CD4-positive, alpha-beta T cell treated with Interleukin-1 beta for 1 hour (primary cell): ENCODE measurements at places on chromosomes 12 and 14.
A peak's percentile ranks its signal among the peaks of the same experiment; 100 is the strongest.

DNA sequence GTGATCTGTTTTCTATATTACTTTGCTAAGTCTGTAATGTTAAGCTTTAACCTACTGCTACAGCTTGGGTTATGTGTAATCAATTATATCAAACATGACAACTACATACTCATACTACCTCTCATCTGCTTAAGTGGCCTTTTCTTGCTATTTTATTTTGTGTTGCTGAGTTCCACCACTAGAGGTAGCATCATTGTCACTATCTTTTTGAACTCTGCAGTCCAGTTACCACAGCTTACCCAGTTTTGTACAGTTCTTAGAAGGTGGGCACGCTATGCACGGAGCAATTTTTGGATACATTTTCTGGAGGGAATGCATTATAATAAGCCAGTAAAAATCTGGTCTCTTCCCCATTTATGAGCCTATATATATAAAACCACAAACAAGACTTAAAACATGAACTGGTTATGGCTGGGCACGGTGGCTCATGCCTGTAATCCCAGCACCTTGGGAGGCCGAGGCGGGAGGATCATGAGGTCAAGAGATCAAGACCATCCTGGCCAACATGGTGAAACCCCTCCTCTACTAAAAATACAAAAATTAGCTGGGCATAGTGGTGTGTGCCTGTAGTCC, 48.5 kb downstream of the SAV1 start:
- DNase-seq = peak; percentile 15

DNA sequence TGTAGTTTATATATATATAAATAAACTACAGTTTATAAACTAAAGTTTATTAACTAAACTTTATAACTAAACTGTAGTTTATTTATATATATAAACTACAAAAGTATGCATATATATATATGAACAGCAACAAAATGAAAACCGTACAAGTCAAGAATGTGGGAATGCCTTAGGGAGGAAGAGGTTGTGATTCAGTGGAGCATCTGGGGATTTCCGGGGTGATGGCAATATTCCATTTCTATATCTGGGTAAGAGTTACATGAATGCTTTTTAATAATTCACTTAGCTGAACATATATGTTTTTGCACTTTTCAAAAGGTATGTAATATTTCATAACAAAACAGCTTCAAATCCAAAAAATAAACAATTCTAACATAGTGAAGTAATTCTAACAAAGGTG, 30.1 kb upstream of the CAND1 start:
- no peak for DNase-seq

DNA sequence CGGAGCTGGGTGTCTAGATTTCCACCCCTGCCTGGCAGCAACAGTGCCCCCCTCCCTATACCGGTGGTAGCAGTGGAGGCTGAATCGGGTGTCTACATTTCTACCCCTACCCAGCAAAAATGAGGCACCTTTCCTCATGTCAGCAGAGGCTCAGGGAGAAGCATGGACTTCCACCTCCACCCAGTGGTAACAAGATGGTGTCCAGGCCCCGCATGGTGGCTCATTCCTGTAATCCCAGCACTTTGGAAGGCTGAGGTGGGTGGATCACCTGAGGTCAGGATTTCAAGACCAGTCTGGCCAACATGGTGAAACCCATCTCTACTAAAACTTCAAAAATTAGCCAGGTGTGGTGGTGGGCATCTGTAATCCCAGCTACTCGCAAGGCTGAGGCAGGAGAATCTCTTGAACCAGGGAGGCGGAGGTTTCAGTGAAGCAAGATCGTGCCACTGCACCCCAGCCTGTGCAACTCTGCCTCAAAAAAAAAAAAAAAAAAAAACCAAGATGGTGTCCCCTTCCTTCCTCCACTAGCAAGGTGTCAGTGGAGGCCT, 35.5 kb upstream of the OR5AU1 start:
- no peak for DNase-seq

DNA sequence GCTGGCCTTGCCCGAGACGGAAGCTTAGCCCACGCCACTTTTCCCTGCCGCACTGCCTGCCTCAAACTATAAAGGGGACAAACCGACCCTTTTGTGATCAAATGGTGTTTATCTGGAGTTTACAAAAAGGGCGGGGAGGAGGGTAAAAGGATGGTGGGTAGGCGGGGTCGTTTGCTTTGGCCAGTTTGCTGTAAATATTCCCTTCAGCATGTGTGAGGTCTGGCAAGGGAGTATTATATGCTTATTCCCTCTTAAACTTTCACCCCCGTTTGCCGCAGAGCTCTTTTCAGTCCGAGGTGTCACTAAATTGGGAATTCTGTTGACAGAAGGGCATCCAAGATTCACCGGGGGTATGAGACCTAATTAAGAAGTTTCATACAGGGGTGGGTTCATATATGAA, 3.8 kb upstream of the TBX3 start:
- DNase-seq = no peak

GRCh38 chr12:68403296-68403695, 71.1 kb upstream of the MDM1 start:
- DNase-seq = no peak

DNA sequence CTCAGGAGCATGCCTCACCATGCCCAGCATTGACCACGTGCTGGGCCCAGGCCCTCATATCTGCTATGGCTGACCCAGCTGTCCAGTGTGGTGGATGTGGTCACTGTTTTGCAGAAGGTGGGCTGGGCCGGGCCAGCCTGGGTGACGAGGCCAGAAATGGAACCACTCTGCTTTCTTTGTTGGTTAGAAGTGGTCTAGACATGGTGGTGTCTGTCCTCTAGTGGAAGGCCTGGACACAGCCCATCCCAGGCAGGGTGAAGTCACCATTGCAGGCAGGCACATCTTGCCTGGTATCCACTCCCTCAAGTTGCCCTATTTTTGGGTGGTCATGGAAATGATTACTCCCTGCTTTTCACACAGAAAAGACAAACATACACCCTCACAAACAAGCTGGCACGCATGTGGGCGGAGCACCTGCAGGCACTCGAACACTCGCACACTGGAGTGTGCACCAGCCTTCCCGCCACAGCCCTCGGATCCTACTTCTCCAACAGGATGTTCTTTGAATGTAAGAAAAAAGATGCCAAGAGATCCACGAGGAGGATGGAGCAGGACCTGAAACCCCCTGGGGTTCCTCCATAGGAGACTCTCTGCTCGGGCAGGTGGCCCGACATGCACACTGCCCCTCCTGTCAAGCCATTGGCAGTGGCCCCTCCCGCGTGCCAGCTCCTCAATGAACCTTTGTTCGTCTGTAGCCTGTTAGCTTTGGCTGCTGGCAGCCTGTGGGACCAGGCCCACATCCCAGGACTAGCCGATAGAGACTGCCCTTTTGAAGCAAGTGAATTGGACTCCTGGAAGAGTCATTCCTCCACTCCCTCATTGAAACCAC, 38.4 kb downstream of the MLXIP start:
- no peak for DNase-seq

DNA sequence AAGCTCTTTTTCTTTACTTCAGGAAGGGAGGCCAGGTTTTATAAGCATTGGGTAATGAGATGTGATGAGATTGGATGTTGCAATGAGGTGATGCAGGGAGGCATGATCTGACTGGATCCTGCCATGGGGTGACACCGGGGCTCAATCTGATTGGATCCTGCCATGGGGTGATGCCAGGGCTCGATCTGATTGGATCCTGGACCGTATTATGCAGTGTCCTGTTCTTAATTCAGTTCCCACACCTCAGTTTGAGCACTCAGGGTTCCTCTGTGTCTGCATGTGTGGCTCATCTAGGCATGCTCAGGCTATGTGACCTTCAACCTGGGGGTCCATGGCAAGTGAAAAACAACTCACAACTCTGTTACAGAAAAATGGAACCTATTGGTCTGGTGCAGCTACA, 166.4 kb downstream of the SLC15A4 start:
- DNase-seq = no peak
